M059J (cell line): ENCODE measurements at places on chromosomes 1 and 21. TPM values are rescaled to one million over a fixed set of nuclear protein-coding genes. Genes with fewer than 3 reads are reported as not detected.

Gene CTTNBP2NL
- 13.5 and 17.2 TPM in 2 replicates for total RNA-seq

Gene LIPI
- total RNA-seq: not detected in 2 replicates

Gene HTR6
- not detected in 2 replicates for total RNA-seq

Gene FAM110D
- not detected in 2 replicates for total RNA-seq

Gene CFAP45
- total RNA-seq: 0.20 and 1.0 TPM in 2 replicates

Gene CELA3A
- total RNA-seq: not detected in 2 replicates

- DNase-seq: no peak
Measured at GRCh38 chr1:11456965-11457364, 22.0 kb upstream of the DISP3 start.

GRCh38 chr1:25621876-25622275, 5.3 kb downstream of the MAN1C1 start:
- DNase-seq: no peak

GRCh38 chr1:60126723-60127122, 53.2 kb upstream of the C1orf87 start:
- no peak for DNase-seq

- peak; percentile 5 for DNase-seq
Measured at GRCh38 chr1:3858231-3858981, 1.1 kb downstream of the DFFB start.

DNA sequence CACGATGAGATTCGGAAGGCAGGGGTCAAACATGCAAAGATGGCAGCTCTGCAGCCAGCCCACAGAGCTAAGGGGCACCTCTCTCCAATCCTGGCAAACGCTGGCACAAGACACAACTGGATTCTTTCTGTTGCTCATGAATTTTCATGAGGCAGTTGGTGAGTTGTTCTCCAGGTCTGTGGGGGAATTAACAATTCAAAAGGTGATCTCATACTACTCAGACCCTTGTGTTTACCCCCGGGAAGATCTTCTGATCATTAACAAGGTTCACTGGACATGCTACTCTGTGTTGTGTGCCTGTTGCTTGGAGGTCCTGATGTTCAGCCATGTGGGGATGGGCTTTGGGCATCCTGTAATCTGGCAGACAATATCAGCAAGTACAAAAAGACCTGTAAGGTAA, 128.9 kb downstream of the HHAT start:
- DNase-seq: peak; percentile 36

- peak; percentile 32 for DNase-seq
Measured at GRCh38 chr1:27179379-27179778, 24.5 kb upstream of the SLC9A1 start.

DNA sequence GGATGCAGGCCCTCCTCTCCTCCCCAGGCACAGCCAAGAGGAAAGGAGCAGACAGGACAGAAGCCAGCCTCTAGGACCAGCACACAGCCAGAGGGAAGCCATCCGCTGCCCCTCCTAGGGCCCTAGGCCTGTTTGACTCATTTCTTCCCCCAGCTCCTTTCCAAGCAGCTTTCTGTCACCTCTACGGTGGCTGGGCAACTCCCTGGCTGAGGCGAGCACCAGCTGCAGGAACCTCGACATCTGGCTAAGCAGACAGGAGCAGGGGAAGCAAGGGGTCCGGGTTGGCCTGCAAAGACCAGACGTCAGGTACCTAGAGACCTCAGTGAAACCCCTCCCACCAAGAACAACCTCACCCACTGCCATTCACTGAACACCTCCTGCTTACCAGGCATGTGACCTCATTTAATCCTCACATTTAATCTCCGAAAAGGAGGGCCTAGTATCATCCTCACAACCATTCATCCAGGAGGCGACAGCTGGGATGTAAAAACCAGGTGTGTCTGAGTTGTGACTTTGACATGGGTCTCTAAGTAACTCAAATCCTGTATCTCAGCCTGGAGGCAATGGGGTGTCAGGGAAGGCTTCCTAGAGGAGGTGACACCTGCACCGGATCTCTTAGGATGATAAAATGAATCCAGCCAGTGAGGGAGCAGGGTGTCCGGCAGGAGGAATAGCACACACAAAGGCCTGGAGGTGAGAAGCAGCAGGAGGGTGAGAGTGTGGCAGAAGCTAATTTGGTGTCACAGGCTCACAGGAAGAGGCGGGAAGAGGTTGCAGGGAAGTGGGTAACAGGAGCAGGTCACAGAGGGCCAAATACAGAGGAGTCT, 5.9 kb downstream of the LRP8 start:
- DNase-seq: no peak

DNA sequence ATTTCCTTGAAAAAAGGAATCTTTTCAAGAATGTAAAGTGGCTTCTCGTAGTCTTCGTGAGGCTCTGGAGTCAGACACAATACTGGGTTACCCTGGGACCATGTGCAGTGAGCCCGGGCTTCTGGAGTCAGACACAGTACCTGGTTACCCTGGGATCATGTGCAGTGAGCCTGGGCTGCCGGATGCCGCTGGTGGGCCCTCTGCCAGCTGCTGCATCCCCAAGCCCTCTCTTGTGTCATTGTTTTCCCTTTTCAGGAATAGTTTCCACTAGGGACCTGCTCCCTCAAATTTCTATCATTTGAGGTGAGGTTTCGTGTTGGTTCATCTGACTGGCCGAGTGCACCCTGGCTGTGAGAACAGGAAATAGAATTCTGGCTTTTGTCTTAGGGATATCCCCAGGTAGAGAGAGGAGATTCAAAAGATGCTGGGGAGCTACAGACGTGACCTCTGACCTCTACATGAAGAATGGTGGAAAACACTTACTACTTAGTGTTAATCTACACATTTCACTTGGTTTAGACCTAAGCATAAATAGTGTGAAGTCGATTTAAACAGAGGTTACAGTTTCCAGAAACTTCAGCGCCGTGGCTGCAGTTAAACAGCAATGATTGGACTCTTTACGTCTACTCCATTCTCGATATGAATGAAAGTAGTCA, 10.6 kb downstream of the ADARB1 start:
- no peak for DNase-seq

- peak; percentile 62 for DNase-seq
Measured at GRCh38 chr1:77639056-77639455, 43.4 kb downstream of the ZZZ3 start.

DNA sequence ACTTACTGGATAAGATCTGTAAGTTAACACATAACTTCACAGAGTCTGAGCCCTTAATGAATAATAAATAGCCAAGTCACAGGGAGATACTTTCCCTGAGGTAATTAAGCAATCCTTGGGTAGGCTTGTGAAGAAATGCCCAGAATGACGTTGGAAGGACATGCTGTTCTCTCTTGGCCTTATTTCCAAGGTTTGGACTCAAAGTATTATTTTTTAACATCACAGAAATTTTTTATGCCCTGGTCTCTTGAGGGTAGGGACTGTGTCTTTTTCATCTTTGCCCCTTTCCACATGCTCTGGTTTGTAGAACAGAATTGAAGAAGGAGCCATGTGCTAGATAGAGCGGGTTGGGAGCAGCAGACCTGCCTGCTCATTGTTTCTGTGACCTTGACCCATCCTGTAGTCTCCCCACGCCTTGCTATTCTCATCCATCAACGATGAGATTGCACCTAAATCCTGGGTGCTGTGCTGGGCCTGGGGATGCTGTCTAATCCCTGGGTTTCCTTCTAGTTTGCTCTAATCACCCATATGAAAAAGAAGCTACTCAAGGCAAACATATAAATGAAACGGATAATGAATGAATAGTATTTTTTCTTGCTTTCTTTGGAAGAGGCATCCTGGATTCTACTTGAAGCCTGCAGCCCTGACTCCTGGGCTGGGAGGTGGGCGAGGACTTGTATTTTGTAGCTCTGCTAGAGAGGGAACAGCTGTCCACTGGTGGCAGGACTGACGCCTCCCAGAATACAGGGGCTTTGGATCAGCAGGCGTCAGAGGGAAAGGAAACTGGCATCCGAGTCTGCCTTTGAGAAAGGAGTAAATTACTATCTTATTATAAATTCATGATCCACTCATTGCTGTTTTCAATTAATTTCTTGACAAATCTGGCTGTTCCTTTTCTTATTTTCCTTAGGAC, 17.5 kb upstream of the LAMTOR5 start:
- no peak for DNase-seq

DNA sequence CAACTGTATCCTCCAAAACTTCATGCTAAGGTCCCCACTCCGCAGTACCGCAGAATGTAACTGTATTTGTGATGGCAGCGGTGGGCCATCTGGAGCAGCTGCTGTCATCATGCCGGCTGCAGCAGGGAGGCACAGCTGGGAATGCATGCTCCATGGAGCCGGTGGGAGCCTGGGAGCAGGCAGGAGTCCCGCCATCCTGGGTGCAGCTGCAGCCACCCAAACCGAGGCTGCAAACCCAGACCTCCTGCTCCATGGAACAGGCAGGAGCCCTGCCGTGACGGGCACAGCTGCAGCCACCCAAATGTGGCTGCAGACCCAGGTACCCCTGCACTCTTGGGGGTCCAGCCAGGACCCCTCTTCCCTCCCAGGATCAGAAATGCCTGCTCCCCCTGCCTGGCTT, 80.3 kb downstream of the SCMH1 start:
- no peak for DNase-seq

- no peak for DNase-seq
Measured at GRCh38 chr1:29948581-29948980, 712.3 kb downstream of the PTPRU start.

GRCh38 chr1:201884425-201884824, 4.3 kb upstream of the SHISA4 start:
- no peak for DNase-seq

DNA sequence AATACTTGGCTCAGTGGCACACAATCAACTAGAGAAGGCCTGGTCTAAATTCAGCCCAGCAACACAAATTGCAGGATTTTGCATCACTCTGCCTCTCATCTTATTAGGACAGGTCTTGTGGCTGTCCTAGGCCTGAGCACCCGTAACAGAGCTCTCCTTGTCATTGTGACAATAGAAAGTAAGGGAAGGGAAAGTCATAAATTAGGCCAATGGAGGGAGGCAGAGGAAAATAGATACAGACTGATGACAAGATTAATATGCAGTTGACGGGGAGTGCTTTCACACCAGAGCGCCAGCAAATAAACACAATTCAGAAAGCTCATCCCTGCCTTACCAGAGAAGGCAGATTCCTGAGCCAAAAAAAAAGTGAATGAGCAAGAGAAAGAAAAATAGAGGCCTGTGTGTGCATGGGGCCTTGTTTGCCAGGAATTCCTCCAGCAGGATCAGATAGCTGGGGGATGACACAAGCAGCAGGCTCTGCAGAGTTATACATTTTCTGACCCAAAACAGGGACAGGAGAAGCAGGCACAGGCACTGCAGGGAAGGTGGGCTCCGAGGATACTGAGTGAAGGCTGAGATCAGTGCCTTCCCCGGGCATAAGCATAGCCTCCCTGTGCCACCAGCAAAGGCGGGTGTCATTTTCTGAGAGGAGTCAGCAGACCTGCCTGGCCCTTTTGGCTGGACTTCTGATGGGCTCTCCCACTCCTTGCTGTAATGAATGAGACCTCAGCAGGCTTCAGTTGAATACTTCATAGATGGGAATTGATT, 110.0 kb upstream of the SPAG17 start:
- DNase-seq: no peak

DNA sequence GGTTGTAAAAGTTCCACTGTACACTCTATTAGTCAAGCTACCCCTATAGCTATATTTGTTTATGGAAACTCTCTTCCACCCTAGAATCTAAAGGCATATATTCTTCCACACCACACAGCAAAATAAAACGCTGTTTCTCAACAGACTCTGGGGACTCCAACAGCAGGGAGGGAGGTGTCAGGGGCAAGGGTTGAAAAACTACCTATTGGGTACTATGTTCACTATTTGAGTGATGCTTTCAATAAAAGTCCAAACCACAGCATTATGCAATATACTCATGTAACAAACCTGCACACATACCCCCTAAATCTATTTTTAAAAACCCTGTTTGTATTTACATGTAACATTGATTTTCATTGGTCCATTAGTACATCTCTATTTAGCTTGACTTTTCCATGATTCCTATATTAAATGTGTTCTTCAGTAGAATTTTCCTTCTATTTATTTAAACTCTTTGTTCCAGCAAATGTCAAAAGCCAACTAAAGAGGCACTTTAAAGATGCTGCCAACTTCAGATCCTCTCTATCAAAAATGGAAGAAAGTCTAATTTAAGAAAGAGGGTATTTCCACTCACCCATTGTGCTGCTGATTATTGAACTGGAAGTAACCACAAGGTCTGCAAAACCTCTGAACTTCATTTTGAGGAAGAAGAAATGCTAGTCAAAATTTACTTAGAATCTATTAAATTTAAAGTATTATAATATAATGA, 26.2 kb downstream of the RGS7 start:
- no peak for DNase-seq

GRCh38 chr1:245969283-245969682, 537.8 kb downstream of the SMYD3 start:
- peak; percentile 88 for DNase-seq

- no peak for DNase-seq
Measured at GRCh38 chr21:39176271-39176709, 7.0 kb downstream of the PSMG1 start.

DNA sequence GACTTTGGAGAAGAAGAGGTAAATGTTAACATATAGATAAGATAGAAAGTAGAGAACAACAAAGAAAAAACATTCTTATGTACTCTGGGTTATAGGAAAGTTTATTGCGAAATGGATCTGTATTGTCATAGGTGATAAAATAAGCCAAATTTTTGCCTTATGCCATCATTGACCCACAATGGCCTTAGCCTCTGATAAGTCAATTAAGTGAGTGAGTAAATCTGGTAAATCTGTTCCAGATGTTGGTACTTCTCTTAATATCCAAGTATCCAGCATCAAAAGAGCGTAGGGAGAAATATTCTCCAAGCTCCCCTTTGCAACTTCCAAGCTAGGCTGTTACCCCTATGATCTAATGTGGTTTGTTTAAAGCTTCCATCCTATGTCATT, 38.3 kb upstream of the CLCA4 start:
- DNase-seq: no peak

DNA sequence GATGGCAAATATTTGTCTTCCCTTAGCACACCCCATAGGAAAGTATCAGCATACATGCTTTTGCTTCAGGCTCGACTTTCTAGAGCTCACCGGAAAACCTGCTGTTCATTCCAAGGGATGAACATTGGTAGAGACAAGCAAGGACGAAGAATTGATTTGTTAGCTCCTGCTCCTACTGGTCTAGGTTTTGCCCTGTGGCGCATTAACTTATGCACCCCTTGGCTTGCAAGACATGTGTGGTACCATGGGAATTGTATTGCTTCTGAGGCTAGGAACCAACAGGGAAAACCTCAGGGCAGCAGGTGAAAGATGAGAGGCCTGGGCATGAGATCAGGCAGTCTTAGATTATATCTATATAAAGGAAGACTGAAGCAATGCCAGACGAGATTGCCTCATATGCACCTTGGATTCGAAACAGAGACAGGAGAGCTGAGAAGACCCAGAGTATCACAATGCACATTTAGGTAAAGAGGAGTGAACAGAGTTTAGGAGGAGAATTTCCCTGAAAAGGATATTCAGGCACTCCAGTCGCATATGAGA, 771.2 kb upstream of the B3GALT2 start:
- DNase-seq: no peak

- DNase-seq: no peak
Measured at GRCh38 chr1:53892911-53893310, 1.1 kb upstream of the DIO1 start.

- DNase-seq: peak; percentile 78
Measured at GRCh38 chr1:207644852-207645634, at the start of gene CR1L. Gene CR1L, plus strand, starts transcription at chr1:207645133. Its CDS starts 101 bp downstream, at chr1:207645234.
